Prostate gland (tissue), 2 donors: ENCODE measurements at places on chromosomes 12 and 14. TPM values are rescaled to one million over a fixed set of nuclear protein-coding genes. Genes with fewer than 3 reads are reported as not detected.

GRCh38 chr12:124481257-124481750 is 86.1 kb downstream of the NCOR2 start:
- no peak for DNase-seq

DNA sequence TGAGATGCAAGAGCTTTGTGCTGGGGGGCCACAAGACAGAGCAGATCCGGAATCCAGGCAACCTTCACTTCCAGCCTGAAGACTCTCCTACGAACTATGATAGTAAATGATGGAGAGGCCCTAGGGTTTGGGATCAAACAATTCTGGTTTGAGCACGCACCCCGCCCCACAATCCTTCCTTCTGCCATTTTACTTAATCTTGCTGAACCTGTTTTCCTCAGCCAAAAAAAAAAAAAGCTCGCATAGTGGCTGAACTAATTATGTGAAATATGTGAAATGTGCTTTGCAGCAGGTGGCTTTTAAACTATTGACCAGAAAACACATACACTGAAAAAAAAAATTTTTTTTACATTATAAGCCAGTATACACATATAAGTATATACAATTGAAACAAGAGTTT is 667 bp upstream of the ITFG2 start:
- DNase-seq = no peak

DNA sequence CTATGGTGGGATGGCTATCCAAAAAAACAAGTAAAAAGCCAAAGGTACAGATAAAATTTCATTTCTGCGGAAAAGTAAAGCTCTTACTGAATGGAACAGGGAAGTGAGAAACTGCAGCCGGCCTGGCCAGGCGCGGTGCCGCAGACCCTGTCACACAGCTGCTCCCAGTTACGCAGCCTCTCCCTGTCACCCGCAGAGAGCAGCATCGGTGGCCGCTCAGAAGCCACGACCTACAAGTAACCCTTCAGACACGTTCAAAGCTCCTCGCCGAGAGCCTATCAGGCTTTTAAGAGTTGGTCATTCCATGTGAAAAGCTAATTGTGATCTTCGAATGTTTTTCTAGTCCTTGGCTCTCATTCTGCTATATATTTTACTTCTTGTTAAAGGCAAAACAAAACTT is 11.0 kb upstream of the ANKLE2 start:
- DNase-seq = no peak

The AGAP2 gene
- total RNA-seq = 4.2 TPM
